ENCODE measurements at places on chromosomes 7 and 10.

DNA sequence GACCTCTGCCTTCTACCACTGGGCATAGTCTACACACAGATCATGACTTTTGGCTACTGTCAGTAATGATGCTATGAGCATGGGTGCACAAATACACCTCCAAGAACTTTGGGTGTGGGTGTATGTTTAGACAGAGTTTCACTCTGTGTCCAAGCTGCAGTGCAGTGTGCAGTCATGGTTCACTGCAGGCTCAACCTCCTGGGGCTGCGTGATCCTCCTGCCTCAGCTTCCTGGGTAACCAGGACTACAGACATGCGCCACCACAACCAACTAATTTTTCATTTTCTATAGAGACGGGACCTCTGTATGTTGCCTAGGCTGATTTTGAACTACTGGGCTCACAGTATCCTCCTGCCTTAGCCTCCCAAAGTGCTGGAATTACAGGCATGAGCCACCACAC, 194.4 kb downstream of the NSUN6 start:
- DNase-seq, result no peak

DNA sequence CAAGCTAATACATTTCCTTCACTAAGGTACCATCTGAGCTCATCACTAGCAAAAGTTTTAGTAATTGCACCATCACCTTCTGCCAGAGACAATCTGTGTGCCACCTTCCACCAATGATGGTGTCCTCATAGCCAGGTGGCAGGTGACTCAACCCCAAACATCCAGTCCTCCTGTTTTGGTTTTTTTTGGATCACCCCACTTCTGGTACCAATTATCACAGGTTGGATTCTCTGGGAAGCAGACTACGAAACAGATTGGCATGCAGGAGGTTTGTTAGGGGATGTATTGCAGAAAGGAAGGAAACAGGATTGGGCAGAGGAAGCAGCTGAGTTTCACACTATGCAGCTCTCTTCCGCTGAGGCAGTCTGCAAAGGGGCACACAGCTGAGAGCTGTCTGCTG, 4.5 kb upstream of the TACC2 start:
- DNase-seq, result no peak

DNA sequence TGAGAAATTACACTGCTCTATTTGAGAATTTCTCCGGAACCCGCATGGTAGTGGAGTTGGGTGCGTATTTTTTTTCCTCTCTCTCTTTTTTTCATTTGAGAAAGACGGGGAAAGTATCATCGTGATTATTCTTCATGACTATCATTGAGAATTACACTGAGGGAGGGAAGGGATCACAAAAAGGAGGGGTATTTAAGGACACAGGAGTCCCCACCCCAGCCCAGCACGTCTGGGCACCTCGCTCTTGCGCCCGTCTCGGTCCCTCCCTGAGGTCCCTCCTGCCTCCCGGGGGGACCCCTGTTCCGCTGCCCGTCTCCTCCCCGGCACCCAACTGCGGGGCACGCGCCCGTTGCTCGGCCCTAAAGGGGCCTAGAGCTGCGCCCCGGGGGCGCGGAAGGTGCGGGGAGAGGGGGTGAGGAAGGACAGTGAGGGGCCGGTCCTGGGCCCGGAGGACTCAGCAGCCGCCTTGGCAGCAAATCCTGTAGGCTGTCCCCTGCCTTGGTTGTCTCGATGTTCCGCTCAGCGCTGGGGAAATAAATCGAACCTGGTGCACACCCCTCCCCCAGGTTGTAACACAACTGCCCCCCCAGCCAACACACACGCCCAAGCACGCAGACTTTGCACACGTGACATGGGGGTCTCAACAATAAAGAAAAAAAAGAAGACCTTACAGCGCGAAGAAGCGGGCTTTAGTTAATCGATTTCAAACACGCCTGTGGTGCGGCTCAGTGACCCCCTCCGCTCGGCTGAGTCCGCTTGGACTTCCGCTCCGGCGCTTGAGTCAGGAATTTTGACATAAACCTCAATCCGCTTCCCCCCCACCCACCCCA, 18.6 kb upstream of the GATA3 start:
- DNase-seq, result no peak

DNA sequence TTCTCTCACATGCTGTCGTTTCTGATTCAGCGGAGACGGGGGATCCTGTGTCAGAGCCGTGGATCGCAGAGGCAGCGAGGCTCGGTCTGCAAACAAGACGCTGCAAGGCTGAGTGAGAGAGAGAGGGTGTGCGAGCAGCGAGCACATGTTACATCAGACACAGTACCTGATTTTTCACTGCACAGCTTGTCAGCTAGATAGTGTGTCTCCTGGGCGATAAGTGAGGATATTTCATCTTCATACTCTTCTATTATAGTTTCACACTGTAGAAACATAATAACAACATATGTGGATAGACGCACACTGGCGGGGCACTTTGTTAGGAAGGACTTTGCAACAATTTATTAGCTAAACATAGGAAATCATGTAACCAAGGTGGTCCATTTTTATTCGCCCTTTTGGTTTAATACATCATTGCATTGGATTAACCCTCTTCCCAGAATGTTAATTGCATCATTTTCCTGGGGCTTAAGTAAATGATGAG, 39.5 kb downstream of the CNPY1 start:
- no peak for DNase-seq

GRCh38 chr10:9596368-9596920, 1421.2 kb upstream of the CELF2 start:
- DNase-seq, result no peak

All from activated naive CD8-positive, alpha-beta T cell treated with anti-CD3 and anti-CD28 coated beads for 36 hours (primary cell).